RPMI7951 (cell line): ENCODE measurements at places on chromosomes 12 and 14. TPM values are rescaled to one million over a fixed set of nuclear protein-coding genes. Genes with fewer than 3 reads are reported as not detected.

DNA sequence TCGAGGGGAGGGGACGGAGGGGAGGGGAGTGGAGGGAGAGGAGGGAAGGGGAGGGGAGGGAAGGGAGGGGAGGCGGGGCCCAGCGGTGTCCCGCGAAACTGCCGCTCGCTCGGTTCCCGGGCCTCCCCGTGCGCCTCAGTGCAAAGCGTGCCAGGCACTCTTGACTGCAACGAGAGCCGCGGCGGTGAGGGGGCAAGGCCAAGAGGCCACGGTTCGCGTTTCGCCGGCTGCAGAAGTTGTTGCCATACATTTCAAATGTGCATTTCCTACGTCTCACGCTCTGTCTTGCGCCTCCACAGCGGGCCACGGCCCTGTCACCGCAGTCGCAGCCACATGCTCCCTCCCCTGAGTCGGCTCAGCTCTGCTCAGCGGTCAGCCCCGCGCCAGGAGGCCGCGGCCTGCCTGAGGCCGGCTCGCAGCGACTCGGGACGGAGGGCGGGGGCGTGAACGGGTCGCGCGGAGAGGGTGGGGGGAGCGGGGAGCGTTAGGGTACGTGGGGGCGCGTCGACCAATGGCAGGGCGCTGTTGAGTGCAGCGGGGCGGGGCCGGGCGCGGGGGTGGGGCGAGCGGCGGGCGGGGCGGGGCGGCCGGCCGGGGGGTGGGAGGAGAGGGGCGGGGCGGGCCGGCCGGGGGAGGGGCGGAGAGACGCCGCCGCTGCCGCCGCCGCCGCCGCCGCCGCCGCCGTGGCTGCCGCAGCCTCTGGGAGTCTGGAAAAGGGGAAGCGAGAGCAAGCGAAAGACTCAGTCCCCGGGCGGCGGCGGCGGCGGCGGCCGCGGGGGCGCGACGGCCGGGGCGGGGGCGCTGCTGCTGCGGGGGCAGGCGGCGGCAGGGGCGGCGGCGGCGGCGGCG is at the start of gene PPP2R5C:
Gene PPP2R5C (plus strand): TSS at position 678 of the 849 bp plus-strand sequence. CDS start 185 bp downstream, outside the sequence.
- DNase-seq = peak; percentile 82

DNA sequence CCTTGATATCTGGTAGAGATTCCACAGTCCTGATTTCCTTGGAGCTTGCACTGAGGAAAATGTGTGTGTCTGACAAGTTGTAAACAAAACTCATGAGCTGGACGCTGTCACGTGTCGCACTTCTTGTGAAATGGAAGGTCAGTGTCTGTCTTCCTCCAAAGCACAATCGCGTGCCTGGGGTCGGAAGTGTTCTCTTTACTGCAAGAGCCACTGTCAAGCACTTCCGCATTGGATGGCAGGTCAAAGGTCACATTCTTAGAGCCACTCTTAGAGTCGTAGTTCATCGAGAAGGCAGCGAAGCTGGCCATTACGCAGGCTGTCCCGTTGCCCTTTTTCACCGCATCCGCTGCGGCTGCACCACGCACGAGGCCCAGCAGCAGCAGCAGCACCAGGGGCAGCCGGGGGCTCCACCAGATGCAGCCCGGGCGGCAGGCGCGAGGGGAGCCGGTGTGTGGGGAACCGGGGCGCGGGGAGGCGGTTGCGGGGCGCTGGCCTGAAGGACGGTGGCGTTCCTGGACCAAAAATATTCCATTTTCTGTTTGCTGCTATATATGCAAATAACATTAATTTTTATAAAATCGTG is 45.0 kb downstream of the LRTM2 start:
- no peak for DNase-seq

Gene CLEC9A
- not detected in 2 replicates for total RNA-seq

Gene TAS2R50
- total RNA-seq = 0.20 and 0.24 TPM in 2 replicates

DNA sequence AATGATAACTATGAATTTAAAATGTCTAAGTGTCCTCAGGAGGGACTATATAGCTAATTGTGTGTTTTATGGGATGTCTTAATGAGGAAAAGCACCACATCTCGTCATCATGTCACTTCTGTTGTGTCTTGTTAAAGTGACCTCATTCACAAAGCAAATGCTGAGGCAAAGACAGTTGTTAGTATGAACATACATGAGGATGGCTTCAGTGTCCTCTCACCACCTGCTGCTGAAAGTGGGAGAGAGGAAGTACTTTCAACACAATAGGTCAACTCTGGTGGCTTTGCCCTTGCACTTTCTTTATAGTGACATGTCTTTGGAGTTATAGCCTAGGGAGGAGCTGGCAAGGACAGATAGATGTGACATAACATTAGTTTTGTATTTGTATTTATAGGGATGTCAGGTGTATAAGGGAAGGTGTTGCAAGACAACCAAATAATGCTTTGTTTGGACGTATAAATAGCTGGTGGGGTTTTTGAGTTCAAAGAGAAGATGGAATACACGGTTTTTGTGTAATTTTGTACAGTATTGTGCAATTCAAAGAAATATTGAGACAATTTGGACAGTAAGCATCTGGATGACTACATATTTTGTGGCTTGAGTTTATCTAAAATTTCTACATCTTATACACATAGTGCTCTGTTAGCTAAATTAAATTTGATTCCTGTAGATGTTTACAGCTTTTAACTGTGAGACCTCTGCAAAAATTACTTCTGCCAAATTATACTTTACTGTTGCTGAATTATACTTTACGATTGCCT is 131.7 kb upstream of the ATP2B1 start:
- DNase-seq = no peak

Gene SYNDIG1L
- total RNA-seq = not detected in 2 replicates

DNA sequence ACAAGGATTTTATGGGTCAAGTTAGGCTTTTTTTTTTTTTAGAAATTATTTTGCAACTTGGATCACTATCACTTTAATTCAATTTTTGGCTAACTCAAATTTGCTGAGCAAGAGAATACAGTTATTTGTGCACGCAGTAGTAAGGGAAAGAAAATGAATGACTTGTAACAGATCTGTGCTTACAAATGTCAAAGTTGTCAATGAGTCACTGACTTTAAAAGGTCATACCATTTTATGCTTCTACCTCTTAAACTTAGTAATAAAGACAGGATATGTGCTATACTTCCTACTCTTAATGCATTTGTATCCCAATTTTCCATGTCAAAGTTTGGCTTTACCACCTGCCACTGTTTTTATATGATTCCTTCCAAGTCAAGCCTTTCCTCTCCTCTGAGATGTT is 131.1 kb upstream of the FBXO33 start:
- no peak for DNase-seq

DNA sequence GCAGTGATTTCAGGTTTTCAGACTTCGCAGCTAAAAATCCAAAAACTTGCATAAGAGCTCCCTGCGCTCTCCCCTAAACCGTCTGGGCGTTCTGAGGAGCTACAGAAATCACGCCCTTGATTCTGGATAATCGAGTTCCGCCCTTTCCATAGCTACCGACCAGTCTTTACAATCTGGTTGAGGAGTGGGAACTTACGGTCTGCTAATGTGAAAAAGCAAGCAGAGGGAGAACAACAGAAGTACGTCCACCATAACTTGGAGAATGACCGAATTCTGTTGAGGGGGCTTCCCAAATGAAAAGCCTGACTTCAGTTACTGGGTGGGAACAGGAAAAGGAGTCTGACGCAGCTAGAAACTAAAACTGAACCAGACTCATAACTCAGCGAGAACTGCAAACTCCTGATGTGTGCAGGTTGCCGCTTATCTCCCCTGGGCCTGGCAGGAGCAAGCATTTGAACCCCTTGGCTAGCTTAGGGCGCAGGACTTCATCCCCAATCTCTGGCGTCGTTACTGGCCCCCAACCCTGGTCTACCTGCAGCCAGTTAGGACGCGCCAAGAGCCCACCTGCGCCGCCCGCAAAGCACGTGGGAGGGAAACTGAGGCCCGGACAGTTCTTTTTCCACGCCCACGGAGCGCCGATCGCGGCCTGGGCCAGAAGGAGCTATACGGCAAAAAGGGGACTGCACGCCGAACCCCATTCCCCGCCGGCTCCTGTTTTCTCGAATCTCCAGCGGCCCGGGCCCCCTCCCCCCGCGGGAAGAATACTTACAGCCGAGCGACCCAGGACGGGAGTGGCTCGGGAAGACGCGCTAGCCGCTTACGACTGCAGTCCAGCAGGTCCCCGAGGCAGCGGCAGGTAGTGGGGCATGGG is 838 bp downstream of the LRIG3 start:
- DNase-seq = peak; percentile 42

GRCh38 chr12:119412811-119413794 is 78.6 kb downstream of the CCDC60 start:
- peak; percentile 39 for DNase-seq

DNA sequence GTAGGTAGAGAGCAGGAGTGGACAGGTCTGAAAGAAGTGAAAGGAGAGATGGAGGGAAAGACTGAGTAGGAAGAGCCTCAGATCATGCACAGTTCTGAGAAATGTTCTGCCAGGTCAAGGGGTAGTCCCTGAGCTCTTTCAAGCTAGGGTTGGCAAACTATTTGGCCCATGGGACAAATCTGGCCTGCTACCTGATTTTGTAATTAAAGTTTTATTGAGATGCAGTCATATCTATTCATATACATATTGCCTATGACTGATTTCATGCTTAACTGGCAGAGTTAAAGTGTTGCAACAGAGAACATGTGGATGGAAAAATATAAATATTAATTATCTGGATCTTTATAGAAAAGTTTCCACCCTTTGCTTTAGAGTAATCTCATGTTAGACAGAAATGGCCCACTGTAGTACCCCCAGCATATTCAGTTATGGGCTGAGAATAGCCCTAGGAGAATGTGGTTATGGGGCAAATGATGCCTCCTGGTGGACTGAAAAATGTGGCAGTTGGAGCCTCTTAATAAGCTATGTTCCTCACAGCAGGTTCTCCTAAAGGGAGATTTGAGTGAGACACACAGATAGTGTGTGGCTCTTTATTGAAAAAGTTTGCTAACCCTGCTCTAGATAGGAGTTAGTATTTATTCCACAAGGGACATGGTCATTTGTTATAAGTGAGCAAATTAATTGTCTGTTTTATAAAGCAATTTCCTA is 476.9 kb downstream of the LRIG3 start:
- DNase-seq = peak; percentile 37

GRCh38 chr12:90124914-90125313 is 416.3 kb upstream of the ATP2B1 start:
- no peak for DNase-seq
